ENCODE measurements at places on chromosomes 12 and 14. TPM values are rescaled to one million over a fixed set of nuclear protein-coding genes. Genes with fewer than 3 reads are reported as not detected.
A peak's percentile ranks its signal among the peaks of the same experiment; 100 is the strongest.

The RND1 gene
- total RNA-seq, result 3.3 TPM

The MFAP5 gene
- 24.5 TPM for total RNA-seq

The ZFHX2 gene
- total RNA-seq, result 0.95 TPM

The PRH2 gene
- not detected for total RNA-seq

The TMPRSS12 gene
- not detected for total RNA-seq

The TAS2R42 gene
- not detected for total RNA-seq

The ASCL1 gene
- total RNA-seq, result not detected

- H3K36me3 ChIP-seq, result no peaks in the 10 kb centered on the region
- H3K27ac ChIP-seq, result no peak overlapping the region
- H3K4me1 ChIP-seq, result peaks cover 19% of the 10 kb centered on the region
- no peak for DNase-seq
Measured at GRCh38 chr14:29925101-29925722, 2.4 kb downstream of the PRKD1 start.

- no peak for DNase-seq
- no peaks in the 10 kb centered on the region for H3K4me1 ChIP-seq
- H3K27me3 ChIP-seq, result no peaks in the 10 kb centered on the region
- no peak overlapping the region for H3K27ac ChIP-seq
Measured at GRCh38 chr12:67148265-67148664, 120.9 kb upstream of the CAND1 start.

DNA sequence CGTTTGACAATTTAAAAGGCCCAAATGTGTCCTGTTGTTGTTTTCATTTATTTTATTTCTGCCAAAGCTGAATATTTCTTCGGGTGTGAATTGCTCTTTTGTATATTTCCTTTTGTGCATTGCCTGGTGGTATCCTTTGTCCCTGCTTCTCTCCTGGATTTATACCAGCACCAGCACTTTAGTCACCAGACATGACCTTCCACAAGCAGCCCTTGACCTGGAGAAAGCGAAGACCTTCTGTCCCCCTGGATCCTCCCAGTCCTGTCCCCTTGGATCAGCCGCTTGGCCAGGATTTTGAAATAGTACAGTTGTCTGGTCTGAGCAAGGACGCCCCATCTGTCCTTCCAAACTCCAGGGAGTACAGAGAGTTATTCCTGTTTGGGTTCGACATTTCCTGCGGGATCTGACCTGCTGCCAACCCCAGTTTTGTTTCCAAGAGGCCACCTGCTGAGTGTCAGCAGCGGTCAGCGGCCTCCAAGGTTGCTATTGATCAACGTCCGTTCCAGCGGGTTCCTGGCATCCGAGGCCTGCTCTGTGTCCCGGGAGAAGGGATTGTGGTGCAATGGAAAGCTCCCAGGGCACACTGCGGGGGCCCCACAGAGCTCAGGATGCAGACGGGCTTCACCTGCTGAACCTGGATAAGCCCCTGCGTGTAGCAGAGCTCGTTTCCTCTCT lies 45.1 kb upstream of the CHGA start:
- H3K36me3 ChIP-seq, result no peaks in the 10 kb centered on the region
- H3K4me1 ChIP-seq, result no peaks in the 10 kb centered on the region
- no peak overlapping the region for H3K27ac ChIP-seq
- peaks cover 45% of the 10 kb centered on the region for H3K27me3 ChIP-seq
- no peak overlapping the region for H3K4me3 ChIP-seq

- no peaks in the 10 kb centered on the region for H3K27me3 ChIP-seq
- no peaks in the 10 kb centered on the region for H3K4me1 ChIP-seq
- DNase-seq, result no peak
- no peak overlapping the region for H3K4me3 ChIP-seq
- H3K27ac ChIP-seq, result no peak overlapping the region
Measured at GRCh38 chr14:54893151-54893760, 9.4 kb downstream of the GCH1 start.

GRCh38 chr14:30125322-30125979 lies 197.8 kb upstream of the PRKD1 start:
- no peaks in the 10 kb centered on the region for H3K27me3 ChIP-seq
- H3K4me3 ChIP-seq, result no peak overlapping the region
- H3K36me3 ChIP-seq, result no peaks in the 10 kb centered on the region
- H3K4me1 ChIP-seq, result no peaks in the 10 kb centered on the region
- H3K27ac ChIP-seq, result no peak overlapping the region

- no peak overlapping the region for H3K4me3 ChIP-seq
- no peak overlapping the region for H3K27ac ChIP-seq
- no peaks in the 10 kb centered on the region for H3K4me1 ChIP-seq
Measured at GRCh38 chr14:62144863-62145262, 382.6 kb downstream of the SNAPC1 start.

DNA sequence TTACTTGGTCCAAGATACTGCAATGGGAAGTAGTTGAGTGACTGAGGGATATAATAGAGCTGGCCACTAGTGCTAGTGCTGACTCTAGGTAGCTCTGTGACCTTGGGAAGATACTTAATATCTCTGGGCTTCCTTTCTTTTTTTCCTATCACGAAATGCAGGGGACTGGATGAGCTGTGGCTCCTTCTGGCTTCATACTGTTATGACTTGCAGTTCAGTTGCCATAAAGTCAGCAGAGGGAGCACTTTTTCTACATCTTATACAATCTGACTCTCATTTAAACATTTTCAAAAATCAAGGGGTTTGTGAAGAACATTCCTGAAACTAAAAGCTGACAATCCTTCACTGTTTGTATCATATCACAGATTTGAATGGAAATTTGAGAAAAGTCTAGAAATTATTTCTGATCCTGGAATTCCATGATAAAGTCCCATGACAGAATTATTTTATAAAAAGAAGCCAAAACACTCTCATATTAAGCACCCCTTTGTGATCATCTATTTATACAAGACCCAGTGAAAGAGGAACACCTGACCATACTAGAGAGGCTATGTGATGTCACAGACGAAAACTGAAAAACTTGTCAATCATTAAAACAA lies 5.3 kb downstream of the BHLHE41 start:
- H3K27ac ChIP-seq, result peak overlapping the region; percentile 86
- DNase-seq, result no peak

- no peaks in the 10 kb centered on the region for H3K36me3 ChIP-seq
- DNase-seq, result no peak
- H3K27me3 ChIP-seq, result no peaks in the 10 kb centered on the region
- no peaks in the 10 kb centered on the region for H3K4me1 ChIP-seq
- H3K4me3 ChIP-seq, result no peak overlapping the region
Measured at GRCh38 chr14:62934439-62934838, 110.8 kb downstream of the KCNH5 start.

- peak overlapping the region; percentile 1 for H3K27ac ChIP-seq
- no peaks in the 10 kb centered on the region for H3K27me3 ChIP-seq
- no peaks in the 10 kb centered on the region for H3K4me1 ChIP-seq
- H3K36me3 ChIP-seq, result no peaks in the 10 kb centered on the region
Measured at GRCh38 chr12:91326058-91327027, 143.7 kb upstream of the DCN start.

DNA sequence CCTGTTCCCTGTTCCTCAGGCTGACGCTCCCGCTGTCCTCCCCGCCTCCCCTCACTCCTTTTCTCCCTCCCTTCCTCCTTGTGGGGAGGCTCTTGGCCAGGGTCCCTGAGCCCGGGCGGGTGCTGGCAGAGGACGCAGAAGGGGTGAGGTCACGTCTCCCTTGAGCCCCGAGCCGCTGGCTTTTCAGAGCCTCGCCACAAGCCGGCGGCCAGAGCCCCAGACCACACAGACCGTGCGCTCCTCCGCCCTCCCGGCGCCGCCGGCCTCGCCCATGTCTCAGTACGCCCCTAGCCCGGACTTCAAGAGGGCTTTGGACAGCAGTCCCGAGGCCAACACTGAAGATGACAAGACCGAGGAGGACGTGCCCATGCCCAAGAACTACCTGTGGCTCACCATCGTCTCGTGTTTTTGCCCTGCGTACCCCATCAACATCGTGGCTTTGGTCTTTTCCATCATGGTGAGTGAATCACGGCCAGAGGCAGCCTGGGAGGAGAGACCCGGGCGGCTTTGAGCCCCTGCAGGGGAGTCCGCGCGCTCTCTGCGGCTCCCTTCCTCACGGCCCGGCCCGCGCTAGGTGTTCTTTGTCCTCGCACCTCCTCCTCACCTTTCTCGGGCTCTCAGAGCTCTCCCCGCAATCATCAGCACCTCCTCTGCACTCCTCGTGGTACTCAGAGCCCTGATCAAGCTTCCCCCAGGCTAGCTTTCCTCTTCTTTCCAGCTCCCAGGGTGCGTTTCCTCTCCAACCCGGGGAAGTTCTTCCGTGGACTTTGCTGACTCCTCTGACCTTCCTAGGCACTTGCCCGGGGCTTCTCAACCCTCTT lies at the start of gene TMEM233:
TMEM233 (plus strand) TSS at position 197 of the 821 bp plus-strand sequence; CDS start at position 272, 75 bp downstream.
- no peak within 1 kb of the TSS for H3K4me3 ChIP-seq
- DNase-seq, result no peak
- H3K27me3 ChIP-seq, result peaks cover 58% of the 10 kb centered on the region
- H3K36me3 ChIP-seq, result no peaks in the 10 kb centered on the region
- no peak within 1 kb of the TSS for H3K27ac ChIP-seq
- no peaks in the 10 kb centered on the region for H3K4me1 ChIP-seq

All from transverse colon (tissue), 4 donors.